Progenitor cell of endocrine pancreas (in vitro differentiated cells): ENCODE measurements at places on chromosomes 12 and 14. TPM values are rescaled to one million over a fixed set of nuclear protein-coding genes. Genes with fewer than 3 reads are reported as not detected.

TAS2R8 gene
- total RNA-seq, result 0.24 TPM in 1 of 2 replicates, not detected in the other

DNA sequence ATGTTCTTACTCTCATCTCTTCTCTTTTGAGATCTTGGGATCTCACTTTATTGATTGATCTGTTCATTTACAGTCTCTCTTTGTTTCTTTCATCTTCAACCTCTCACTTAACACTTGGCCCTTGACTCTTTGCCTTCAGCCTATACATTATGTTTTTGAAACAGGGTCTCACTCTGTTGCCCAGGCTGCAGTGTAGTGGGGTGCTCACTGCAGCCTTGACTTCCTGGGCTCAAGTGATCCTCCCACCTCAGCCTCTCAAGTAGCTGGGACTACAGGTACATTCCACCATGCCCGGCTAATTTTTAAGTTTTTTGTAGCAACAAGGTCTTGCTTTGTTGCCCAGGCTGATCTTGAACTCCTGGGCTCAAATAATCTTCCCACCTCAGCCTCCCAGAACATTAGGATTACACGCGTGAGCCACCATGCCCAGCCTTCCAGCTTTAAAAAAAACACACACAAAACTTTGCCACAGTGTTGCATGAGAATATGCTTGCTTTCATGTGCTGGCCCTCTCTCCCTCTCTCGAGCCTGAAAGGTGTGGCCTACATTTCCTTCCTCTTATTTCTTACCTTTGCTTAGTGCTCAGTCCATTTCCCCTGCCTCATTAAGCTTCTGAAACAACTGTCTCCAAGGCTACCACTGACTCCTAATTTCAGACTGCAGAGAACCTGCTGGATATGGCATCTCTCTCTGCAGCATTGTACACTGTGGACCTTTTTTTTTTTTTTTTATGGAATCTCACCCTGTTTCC, 9.9 kb downstream of the DIP2B start:
- H3K4me3 ChIP-seq, result no peak overlapping the region
- H3K27ac ChIP-seq, result peak overlapping the region; percentile 17
- H3K4me1 ChIP-seq, result peaks cover 12% of the 10 kb centered on the region
- no peaks in the 10 kb centered on the region for H3K27me3 ChIP-seq
- H3K36me3 ChIP-seq, result no peaks in the 10 kb centered on the region
- no peak for DNase-seq

GRCh38 chr12:19979584-19979983, 388.8 kb upstream of the PDE3A start:
- peaks cover 41% of the 10 kb centered on the region for H3K4me1 ChIP-seq
- H3K27ac ChIP-seq, result no peak overlapping the region
- DNase-seq, result no peak
- no peak overlapping the region for H3K4me3 ChIP-seq
- H3K36me3 ChIP-seq, result peaks cover 22% of the 10 kb centered on the region
- no peaks in the 10 kb centered on the region for H3K27me3 ChIP-seq

- H3K4me1 ChIP-seq, result peaks cover 10% of the 10 kb centered on the region
- peaks cover 19% of the 10 kb centered on the region for H3K27me3 ChIP-seq
- no peak overlapping the region for H3K4me3 ChIP-seq
- no peak overlapping the region for H3K27ac ChIP-seq
- H3K36me3 ChIP-seq, result no peaks in the 10 kb centered on the region
- DNase-seq, result no peak
These were observed 6.6 kb downstream of the C14orf180 start for GRCh38 chr14:104585966-104586697.

DNA sequence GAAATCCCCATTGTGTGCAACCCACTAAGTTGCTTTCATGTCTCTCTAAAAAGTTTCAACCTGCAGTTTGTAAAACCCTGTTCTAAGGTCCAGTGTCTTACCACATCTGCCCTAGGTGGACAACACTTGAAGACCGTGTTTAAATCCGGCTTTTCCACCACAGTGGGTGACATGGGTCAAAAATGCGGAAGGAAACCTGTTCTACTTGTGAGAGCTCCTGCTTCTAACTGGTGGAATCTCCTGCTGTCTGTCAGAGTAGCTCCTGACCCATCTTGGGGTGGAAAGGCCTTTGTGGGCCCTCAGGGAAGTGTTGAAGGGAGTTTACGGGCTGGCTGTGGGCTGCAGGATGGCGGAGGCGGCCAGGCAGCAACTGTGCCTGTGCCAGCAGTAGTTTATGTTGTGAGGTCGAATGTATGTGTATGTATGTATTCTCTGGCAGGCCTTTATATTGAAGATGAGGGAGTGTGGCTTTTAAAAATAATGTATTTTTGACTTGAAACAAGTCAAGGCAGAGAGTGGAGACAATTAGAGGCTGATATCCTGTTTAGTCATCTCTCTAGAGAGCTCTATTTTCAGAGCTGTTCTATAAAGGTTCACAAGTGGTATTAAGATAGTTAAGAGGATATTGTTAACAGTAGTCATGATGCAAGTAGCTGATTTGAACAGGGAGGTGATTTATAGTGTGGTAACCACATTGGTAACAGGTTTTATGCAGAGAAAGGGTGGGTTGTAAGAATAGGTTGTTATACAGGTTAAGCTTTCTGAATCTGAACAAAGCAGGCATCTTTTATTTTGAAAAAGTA, 67.0 kb downstream of the PRKCH start:
- no peak overlapping the region for H3K4me3 ChIP-seq
- peaks cover 1% of the 10 kb centered on the region for H3K4me1 ChIP-seq
- H3K27ac ChIP-seq, result no peak overlapping the region
- no peak for DNase-seq
- H3K36me3 ChIP-seq, result no peaks in the 10 kb centered on the region

CCDC196 gene
- total RNA-seq, result not detected in 2 replicates

BATF gene
- 0.55 TPM in 1 of 2 replicates, not detected in the other for total RNA-seq

GRCh38 chr12:1564067-1564466, 30.3 kb downstream of the FBXL14 start:
- no peaks in the 10 kb centered on the region for H3K36me3 ChIP-seq
- no peak overlapping the region for H3K27ac ChIP-seq
- no peak overlapping the region for H3K4me3 ChIP-seq
- DNase-seq, result no peak
- peaks cover 4% of the 10 kb centered on the region for H3K4me1 ChIP-seq

DNA sequence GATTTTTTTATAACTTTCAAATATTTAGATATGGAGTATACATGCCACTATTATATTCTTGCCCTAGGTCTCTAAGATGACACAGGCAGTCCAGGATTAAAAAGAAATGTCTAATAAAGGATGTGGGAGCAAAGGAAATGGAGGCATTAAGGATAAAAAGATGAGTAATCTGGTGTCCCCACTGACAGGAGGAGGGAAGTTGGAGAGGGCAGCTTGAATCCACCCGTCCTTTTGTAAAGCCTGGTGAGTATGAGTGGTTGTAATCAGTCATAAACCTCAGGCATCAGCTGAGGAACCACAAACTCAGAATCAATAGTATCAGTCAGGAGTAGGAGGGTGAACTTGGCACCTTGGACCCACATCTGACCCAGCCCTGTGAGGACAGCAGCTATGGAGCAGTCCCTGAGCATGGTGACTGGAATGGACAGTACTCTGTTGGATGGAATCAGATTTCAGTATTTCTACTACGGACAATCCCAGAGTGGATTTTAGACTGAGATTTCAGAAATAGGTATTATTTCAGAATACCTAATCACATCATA, 100.5 kb downstream of the EXOC5 start:
- H3K36me3 ChIP-seq, result no peaks in the 10 kb centered on the region
- H3K27me3 ChIP-seq, result peaks cover 3% of the 10 kb centered on the region
- no peaks in the 10 kb centered on the region for H3K4me1 ChIP-seq
- no peak overlapping the region for H3K4me3 ChIP-seq

- H3K36me3 ChIP-seq, result no peaks in the 10 kb centered on the region
- H3K4me1 ChIP-seq, result no peaks in the 10 kb centered on the region
- H3K27me3 ChIP-seq, result peaks cover 24% of the 10 kb centered on the region
- H3K27ac ChIP-seq, result no peak overlapping the region
- no peak overlapping the region for H3K4me3 ChIP-seq
These were observed 29.1 kb upstream of the ZNF641 start for GRCh38 chr12:48379794-48380193.

DNA sequence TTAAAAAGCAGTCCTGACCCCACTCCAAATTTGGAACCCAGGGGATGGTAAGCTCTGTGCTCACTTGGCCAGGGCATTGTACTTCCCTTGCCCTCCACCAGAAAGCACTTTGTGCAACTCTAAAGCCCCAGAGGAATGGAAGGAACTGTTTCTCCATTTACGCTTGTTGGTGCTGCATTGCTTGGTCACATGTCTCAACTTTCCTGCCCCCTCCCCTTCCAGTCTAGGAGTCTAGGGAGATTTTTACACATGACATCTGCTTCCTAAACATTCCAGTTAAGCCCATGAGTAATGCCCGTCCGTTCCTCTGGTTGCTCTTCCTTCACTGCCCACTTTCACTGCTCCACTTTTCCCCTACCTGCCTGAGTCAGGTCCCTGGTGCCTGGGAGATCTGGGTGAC, 92.6 kb upstream of the MAP1LC3B2 start:
- no peak for DNase-seq
- no peak overlapping the region for H3K27ac ChIP-seq
- H3K4me3 ChIP-seq, result no peak overlapping the region
- no peaks in the 10 kb centered on the region for H3K36me3 ChIP-seq

SLC38A4 gene
- total RNA-seq, result 8.4 and 9.4 TPM in 2 replicates

DNA sequence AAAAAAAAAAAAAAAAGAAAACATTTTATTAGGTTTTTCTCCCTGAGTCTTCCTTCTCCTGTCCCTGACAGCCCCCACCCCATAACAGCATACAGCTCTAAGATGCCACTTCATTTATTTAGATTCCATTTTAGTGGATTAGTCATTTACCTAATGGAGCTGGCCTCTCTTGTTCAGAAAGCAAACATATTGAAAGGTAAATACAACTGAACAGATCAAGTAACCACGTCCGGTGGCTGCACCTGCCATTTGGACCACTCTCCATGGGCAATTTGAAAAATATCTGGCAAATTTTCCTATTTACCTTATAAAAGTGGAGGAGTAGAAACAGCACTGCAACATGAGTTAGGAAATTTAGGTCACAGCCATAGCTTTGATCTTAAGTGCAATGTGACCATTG, 254.6 kb downstream of the C12orf42 start:
- no peaks in the 10 kb centered on the region for H3K36me3 ChIP-seq
- no peak overlapping the region for H3K27ac ChIP-seq
- H3K4me3 ChIP-seq, result no peak overlapping the region
- peaks cover 24% of the 10 kb centered on the region for H3K27me3 ChIP-seq
